ENCODE measurements at places on chromosomes 13 and 19. TPM values are rescaled to one million over a fixed set of nuclear protein-coding genes. Genes with fewer than 3 reads are reported as not detected.

FUT1 gene
- total RNA-seq: 0.80 TPM

LILRA2 gene
- 0.35 TPM for total RNA-seq

ZNF358 gene
- total RNA-seq: 20.2 TPM

SIAH3 gene
- total RNA-seq: not detected

ZNF850 gene
- 1.1 TPM for total RNA-seq

F10 gene
- 1.5 TPM for total RNA-seq

PLK5 gene
- not detected for total RNA-seq

ZNF28 gene
- total RNA-seq: 25.0 TPM

GPALPP1 gene
- 15.8 TPM for total RNA-seq

KIR3DL1 gene
- not detected for total RNA-seq

MYPOP gene
- total RNA-seq: 9.0 TPM
